ENCODE measurements at places on chromosomes 2 and 18.

GRCh38 chr2:112184121-112184520 is 45.9 kb downstream of the FBLN7 start:
- no peak for DNase-seq

DNA sequence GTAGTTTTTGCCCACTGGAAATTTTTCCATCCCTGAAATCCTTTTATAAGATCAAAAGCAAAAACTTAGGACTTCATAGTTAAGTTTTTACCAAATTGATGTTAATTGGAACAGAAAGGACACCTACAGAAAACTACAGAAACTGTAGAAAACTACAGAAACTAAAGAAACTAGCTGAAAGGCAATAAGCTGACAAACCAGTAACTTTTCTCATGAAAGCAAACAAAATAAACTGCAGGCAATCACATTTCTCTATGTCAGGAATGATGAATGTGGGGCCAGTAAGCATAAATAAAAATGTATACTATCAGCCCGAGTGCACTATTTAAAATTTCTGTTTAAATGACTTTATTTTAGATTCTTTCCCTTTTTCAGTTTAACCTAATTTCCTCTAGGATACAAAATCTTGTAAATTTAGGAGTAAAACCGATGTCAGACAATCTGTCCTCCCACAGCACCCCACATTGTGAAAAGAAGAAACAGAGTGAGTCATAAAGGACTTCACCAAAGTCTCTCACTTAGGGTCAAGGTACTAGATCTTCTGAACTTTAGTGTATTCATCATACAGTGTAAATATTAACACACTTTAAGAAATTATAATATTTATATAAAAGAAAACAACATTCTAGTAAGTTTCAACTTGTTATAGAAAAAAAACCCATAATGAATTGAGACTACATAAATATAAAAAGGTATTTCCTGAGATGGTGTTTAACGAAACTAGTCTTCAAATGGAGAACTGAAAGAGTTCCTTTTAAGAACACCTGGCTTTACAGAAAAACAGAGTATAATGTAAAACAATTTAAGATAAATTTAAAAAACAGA is 46.6 kb downstream of the USP40 start:
- no peak for DNase-seq

DNA sequence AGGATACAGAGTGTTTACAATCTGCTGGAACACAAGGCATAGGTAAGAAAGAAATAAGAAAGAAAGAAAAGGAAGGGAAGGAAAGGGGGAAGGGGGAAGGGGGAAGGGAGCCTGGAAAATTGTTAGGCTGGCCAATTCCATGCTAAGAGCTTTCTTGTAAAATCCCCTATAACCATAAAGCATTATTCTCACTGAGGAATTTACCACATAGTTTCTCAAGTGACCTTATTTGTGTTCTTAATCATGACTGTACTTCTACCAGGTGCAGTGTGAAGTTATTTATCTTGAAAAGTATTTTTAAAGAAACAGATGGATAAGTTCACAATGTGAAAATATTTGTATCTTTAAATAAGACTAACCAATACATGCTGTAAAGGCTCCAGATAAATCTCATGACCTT is 39.2 kb upstream of the KIDINS220 start:
- no peak for DNase-seq

DNA sequence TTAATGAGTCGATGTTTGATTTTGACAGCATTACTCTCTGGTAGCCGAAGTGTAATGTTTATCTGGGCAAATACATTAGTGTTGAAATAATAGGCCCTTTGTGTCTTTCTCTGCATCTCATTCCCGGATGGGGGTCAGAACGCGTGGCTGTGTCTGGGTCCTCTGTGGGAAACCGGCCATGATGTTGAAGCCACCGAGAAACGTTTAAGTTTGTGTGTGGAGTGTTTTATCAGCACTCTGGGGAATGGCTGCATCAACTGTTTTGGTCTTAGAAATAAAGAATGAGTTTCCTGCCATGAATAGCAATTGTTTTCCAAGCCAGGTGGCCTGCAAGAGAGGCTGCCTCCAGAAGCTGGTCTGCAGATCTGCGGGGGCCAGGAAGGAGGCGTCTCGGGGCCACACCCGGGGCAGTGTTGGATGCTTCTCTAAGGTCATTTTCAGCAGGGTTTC is 69.7 kb downstream of the RNF144A start:
- DNase-seq: no peak

DNA sequence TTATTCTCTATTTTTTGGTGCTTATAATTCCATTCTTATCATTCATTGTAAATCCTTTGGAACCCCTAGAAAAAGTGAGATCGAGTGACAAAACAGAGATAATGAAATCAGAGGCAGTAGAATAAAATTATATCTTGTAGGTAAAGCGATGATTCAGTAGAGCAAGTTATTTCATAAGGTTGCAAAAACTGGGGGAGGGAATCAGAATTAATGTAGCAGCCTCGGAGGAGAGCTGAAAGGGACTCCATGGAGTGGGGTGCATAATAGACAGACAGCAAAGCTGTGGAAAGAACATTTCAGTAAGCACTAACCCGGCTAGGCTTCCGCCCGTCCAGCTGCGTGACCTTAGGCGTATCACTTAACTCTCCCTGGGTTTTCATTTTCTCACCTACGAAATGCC is 289.7 kb downstream of the EN1 start:
- DNase-seq: no peak

DNA sequence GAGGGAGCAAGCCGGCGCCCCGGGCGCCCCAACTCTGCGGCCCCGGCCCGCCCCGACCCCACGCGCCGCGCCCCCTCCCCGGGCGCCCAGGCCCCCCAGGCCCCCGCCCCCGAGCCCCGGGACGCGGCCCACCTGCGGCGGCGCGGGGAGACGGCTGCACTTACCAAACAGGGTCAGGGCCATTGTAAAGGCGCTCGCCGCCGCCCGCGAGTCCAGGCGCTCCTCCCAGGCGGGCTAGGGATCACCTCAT is 526 bp downstream of the CHN1 start:
- no peak for DNase-seq

DNA sequence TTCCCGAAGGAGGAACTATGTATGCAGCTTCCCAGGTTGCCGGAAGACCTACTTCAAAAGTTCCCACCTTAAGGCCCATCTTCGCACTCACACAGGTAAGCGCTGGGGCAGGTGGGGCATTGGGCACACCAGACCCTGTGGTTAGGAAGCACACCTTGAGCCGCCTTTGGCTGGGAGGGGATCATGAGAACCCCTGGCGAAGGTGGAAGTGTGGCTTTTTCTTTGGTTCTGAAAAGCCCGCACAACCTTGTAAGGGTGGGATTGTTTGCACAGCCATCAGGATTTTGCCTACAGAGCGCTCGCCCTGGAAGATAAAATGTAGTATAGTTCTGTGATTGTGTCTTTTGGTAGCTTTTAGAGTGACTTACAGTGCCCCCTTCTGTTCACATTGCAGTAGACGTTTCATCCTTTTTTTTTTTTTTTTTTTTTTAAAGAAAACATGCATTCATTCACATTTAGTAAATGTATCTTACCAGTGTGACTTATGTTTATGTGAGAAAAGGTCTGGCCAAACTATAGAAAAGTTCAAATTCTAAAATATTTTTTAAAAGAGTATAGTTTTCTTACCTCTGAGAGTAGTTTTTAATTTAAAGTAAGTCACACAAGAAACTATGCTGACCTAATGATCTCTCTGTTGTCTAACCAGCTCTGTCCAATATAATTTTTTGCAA is 5.3 kb downstream of the KLF11 start:
- DNase-seq: peak; percentile 80

DNA sequence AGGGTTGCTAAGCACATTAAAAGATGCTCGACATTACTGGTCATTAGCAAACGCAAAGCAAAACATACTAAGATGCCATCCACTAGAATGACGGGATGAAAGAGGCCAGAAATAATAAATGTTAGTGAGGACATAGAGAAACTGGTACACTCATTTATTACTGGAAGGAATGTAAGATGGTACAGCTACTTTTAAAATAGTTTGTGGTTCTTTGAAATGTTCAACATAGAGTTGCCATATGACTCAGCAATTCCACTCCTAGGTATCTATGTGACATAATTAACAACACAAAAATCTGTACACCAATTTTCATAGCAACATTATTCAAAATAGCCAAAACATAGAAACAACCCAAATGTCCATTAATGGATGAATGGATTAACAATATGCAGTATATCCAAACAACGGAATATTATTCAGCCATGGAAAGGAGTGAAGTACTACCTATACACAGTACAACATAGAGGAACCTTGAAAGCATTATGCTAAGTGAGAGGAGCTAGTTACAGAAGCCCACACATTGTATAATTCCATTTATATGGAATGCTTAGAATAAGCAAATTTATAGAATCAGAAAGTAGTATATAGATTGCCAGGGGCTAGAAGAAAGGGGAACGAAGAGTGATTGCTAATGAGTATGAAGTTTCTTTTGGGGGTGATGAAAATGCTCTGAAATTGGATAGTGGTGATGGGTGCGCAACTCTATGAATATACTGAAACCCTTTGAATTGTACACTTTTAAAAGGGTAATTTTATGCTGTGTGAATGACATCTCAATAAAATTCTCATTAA is 61.9 kb upstream of the IL1R1 start:
- DNase-seq: no peak

- DNase-seq: peak; percentile 68
These were observed 38.5 kb downstream of the LPIN1 start for GRCh38 chr2:11784747-11785610.

- no peak for DNase-seq
These were observed 911.8 kb downstream of the CPS1 start for GRCh38 chr2:211468217-211468616.

GRCh38 chr2:100563407-100564247 is 834 bp downstream of the PDCL3 start:
- DNase-seq: peak; percentile 42

DNA sequence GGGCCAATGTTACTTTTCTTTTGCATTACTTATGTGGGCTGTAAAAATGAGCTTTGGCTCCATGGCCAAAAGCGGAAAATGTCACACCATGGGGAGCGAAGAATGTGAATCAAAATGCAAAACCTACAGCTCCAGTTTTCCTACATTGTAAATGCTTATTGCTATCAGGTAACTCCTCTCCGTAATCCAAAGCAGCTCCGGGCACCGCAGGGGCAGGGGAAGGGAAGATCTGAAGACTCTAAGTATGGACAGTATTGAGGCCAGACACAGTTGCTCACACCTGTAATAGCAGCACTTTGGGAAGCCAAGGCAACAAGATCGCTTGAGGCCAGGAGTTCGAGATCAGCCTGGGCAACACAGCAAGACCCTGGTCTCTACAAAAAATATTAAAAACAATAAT is 7.1 kb upstream of the AGFG1 start:
- DNase-seq: no peak

GRCh38 chr2:19890104-19890503 is 11.7 kb downstream of the TTC32 start:
- DNase-seq: no peak

- DNase-seq: no peak
These were observed 2.4 kb downstream of the NEU4 start for GRCh38 chr2:241811201-241811951.

GRCh38 chr2:128313091-128313836 is 5.4 kb downstream of the HS6ST1 start:
- DNase-seq: no peak

GRCh38 chr2:159573846-159574606 is 42.3 kb downstream of the BAZ2B start:
- DNase-seq: no peak

GRCh38 chr2:235836491-235836911 is 331.7 kb downstream of the GBX2 start:
- no peak for DNase-seq

- DNase-seq: no peak
These were observed 245.5 kb downstream of the MYCN start for GRCh38 chr2:16185801-16186272.

DNA sequence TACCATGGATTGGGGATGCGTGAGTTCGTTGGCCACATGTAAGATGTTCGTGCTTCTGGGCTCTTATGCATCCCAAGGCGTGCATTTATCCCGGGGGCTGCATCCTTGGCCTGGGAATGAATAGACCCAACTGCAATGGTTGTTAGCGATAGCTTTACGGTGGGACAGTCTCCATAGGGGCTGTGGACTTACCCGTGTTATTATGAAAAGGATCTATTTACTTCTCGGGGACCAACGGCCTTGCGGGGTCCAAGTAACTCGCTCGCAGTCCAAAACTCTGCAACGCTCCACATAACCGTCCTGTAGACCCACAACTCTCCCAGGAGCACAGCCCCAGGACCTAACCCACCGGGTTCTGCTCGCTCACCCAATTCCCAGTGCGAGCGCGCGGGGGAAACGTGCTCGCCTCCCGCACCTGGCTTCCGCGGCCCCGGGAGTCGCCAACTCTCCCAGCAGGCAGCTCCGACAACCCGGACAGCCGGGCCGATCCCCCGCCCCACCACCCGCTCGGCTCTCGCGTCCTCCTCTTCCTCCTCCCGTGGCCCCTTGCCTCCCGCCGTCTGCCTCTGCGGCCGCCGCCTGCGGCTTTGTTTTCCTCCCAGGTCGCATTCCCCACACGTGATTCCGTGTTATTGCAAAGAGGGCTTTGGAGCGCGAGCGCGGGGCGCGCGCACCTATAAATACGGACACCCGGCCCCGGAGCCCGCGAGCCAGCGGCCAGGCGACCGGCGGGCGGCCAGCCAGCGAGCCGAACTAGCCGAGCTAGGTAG is at the start of gene CABLES1:
Gene CABLES1, plus strand, starts transcription at position 706 of the 770 bp plus-strand sequence. CDS start 278 bp downstream, outside the sequence.
- DNase-seq: peak; percentile 57

DNA sequence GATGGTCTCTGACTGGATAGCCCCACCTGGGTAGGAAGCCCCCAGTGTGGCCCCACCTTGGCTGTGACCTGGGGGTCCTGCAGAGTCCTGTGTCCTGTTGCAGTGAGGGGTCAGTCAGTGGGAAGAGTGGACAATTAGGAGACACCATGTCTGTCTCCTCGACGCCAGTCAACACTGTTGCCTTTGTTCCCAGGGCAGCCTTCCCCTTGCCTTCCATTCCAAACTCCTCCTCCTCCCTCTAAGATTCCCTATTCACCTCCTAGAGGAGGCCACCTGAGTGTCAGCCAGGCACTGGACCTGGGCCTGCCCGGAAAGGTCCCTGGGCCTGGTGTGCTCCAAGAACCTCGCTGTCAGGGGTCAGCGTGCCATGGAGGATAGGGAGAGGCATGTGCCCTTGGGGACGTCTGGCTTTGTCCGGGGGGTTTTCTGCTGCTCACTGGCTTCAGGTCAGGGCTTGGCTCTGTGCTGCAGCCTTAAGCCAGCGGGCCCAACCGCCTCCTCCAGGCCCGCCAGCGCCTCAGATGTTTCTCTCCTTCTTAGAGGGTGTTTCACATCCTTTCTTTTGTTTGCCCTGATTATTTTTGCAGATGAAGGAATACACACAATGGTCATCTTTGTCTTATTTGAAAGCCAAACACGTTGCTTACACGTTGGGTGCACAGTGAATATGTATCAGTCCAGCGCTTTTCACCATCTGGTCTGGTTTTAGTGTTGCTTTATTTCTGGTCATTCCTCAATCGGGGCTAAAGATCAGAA is 68.9 kb downstream of the HPCAL1 start:
- no peak for DNase-seq
